ENCODE measurements at places on chromosomes 3 and 15.

DNA sequence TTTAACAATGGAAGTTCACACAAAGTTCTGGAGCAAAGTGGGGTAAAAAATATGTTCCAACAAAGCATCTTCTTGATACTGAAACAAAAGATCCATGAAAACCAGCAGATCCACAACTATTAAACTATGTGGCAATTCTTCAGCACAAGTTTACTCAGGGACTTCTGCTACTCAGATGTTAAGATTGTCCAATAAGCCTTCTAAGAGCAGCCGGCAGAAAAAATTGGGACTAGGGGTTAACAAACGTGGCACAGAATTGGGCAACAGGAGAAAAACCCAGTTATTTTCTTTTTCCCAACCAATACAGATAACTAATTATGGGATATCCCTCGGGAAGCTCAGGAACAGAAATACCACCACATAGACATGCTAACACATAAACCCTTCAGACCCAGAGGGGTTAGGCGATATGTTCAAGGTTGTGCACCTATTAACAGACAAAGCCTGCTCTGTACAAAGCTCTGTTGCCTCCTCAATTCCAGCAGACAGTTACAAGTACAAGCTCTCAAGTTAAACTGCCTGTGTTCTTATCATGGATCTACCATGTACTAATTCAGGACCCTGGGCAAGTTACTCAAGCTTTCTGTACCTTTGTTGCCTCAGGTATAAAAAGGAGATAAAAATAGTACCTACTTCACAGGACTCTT lies 6.8 kb downstream of the SSR3 start:
- no peak for DNase-seq

GRCh38 chr3:76387000-76387399 lies 601.7 kb upstream of the ZNF717 start:
- DNase-seq = no peak

- no peak for DNase-seq
Observed at GRCh38 chr15:53618461-53618860, 141.0 kb downstream of the WDR72 start.

GRCh38 chr3:195256639-195257453 lies 14.1 kb downstream of the XXYLT1 start:
- DNase-seq = no peak

DNA sequence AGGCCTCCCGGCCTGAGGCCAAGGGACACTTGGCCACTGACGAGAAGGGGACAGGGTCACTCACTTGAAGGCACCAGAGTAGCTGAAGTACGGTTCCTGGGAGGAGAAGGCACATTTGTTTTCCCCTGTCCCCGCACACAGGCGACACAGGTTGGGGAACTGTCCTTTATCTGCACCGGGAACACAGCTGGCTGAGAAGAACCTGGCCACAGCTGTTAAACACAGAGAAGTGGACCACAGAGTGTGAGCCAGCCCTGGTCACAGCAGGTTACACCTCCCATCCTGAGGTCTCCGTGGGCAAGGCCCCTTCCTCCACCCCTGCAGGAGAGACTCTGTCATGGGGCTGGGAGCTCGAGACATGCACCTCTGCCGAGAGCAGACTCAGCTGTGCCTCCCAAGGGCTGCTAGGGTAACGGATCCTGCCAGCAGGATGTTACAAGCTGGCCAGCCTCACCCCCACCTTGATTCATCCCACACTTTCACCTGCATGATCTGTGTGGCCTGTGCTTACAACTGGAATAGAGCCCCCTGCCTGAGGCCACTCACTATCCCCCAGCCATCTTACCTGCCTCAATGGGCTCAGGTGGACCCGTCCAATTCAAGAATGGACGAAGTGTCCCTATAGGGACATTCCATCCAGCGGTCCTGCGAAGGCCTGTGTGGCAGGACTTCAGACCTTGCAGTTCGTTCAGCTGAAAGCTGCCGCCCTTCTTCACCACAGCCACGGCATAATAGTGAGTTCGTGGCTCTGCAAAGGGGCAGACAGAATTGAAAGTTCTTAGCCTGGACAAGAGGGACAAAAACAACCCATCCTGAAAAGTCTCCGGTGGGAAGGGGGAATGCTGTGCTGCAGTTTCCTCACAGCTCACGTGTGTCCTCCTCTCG lies 9.2 kb downstream of the LTF start:
- DNase-seq = no peak

Data from kidney (tissue), 22 donors.